A549 treated with Hydrocortisone at 1 μM for 4 hours (cell line): ENCODE measurements at places on chromosomes 6 and 20. TPM values are rescaled to one million over a fixed set of nuclear protein-coding genes. Genes with fewer than 3 reads are reported as not detected.

Gene PGC
- 0.08 to 0.14 TPM (median 0.12 TPM) in 3 of 5 replicates, not detected in the others for total RNA-seq

Gene RNF144B
- 0.12 to 0.68 TPM (median 0.42 TPM) in 5 replicates for total RNA-seq

Gene SLC2A10
- total RNA-seq = not detected in 5 replicates

Gene ANGPT4
- total RNA-seq = 0.02 to 0.05 TPM (median 0.03 TPM) in 5 replicates

Gene SPATS1
- not detected in 5 replicates for total RNA-seq

Gene CST11
- not detected in 5 replicates for total RNA-seq

Gene OR2H1
- total RNA-seq = not detected in 5 replicates

Gene BPIFB1
- total RNA-seq = 0.06 to 0.17 TPM (median 0.12 TPM) in 4 of 5 replicates, not detected in the other
